ENCODE measurements at places on chromosomes 1 and 21.

- DNase-seq = peak; percentile 44
Observed at GRCh38 chr1:21289700-21290545, at the start of gene ECE1. Gene ECE1 (minus strand): TSS chr1:21290463. CDS start chr1:21290414, 49 bp downstream.

- DNase-seq = no peak
Observed at GRCh38 chr1:93839753-93840152, 39.3 kb downstream of the DNTTIP2 start.

- no peak for DNase-seq
Observed at GRCh38 chr1:226898246-226898645, 27.8 kb downstream of the PSEN2 start.

GRCh38 chr1:223859058-223859457, 13.3 kb upstream of the TP53BP2 start:
- no peak for DNase-seq

GRCh38 chr1:192697771-192698170, 61.8 kb downstream of the RGS13 start:
- no peak for DNase-seq

- no peak for DNase-seq
Observed at GRCh38 chr1:184664042-184664660, 90.5 kb downstream of the EDEM3 start.

All from NCI-H1105 (cell line).